H9 (cell line): ENCODE measurements at places on chromosomes 2 and 18.

DNA sequence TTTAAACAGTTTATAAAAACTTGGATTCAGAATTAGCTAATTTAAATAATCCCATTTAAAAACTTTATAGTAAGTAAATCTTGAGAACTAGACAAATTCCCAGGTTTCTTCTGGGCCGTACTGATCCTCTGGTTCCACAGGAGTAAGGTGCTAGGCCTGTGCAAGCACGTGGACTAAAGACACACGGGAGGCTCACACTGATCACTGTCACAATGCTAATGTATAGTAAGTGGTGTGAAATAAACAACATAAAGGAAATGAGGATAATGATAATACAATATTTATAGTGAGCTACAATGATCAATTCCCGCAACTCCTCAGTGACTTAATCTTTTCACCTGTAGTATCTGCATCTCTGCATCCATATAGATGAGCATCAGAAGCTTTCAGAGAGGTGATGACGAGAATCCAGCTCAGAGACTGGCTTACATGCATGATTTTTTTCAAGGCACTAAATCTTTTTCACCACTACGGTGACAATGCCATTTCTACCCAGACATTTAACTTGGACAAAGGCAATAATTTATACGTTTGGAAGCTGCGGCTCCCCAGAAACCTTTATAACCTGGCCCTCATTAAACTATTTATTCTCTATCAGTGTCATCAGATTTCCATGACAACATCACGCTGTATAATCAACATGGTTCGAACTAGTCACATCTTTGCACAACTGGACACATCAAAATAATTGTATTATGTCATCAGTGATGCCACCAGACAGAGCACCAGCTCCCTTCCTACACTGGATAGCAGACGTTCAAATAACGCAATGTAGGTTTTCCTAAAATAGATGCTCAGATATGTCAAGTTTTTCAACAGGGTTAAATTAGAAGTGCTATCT, 196.2 kb downstream of the ZNF385B start:
- DNase-seq = no peak

- DNase-seq = no peak
Observed at GRCh38 chr18:45207328-45207727, 407.9 kb upstream of the SLC14A2 start.

GRCh38 chr2:238250896-238251295, 11.1 kb upstream of the HES6 start:
- no peak for DNase-seq

DNA sequence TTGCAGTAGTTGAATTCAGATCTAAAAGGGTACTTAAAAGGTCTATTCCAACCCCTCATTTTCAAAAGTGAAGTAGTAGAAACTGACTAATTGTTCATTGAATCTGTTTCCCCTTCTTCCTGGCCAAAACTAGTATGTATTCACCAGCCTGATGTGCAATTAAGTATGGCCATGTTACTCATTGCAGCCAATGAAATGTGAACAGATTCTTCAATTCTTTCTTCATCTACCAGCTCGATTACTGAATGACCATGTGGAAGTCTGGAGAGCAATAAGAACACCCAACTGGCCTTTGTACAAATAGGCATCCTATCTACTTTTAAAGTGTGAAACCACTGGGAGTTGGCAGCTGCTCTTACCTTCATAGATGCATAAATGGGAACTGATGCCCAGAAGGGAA, 449.0 kb upstream of the ID2 start:
- no peak for DNase-seq

- DNase-seq = no peak
Observed at GRCh38 chr18:6745504-6746031, 16.1 kb downstream of the ARHGAP28 start.

- DNase-seq = no peak
Observed at GRCh38 chr2:54983345-54984220, 66.7 kb downstream of the RTN4 start.

GRCh38 chr2:60527762-60528161, 25.7 kb downstream of the BCL11A start:
- DNase-seq = no peak

GRCh38 chr2:120596990-120597594, 138.6 kb upstream of the GLI2 start:
- no peak for DNase-seq
